ENCODE measurements at places on chromosomes 7 and 10.

DNA sequence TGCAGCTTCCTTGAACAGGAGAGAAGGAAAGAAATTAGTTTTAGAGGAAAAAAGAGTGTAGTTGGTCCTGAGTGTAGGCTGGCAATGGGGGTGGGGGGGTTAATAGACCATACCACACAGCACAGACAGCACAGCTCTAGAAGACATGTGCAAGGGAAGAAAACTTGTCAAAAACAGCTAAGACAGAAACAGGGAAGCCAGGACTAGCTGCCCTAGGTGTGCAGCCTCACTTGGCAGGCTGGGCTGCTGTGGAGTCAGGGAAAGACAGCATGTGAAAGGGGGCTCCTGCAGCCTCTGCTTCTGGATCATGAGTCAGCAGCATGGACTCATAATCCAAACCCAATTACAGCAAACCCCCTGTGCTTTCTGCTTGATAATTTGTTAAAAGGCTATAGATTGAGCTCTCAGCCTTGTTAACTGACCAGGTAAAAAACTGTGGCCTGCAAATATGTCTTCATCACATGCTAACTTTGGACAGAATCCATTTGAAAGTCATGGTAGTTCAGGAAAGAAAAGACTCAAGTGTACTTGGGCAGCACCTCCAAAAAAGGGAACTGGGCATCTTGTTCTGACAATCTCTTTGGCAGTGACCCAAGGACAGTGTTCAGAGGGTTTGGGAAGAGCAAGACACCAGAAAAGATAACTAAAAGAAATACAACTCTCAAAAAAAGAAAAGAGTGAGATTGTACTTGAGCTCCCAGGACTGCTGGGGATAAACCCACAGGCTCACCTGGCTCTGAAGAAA is 142.2 kb upstream of the VWC2 start:
- DNase-seq, result no peak

GRCh38 chr10:1403508-1404322 is 333.6 kb downstream of the ADARB2 start:
- DNase-seq, result no peak

- DNase-seq, result no peak
Observed at GRCh38 chr7:68752485-68753178, 845.6 kb upstream of the AUTS2 start.

DNA sequence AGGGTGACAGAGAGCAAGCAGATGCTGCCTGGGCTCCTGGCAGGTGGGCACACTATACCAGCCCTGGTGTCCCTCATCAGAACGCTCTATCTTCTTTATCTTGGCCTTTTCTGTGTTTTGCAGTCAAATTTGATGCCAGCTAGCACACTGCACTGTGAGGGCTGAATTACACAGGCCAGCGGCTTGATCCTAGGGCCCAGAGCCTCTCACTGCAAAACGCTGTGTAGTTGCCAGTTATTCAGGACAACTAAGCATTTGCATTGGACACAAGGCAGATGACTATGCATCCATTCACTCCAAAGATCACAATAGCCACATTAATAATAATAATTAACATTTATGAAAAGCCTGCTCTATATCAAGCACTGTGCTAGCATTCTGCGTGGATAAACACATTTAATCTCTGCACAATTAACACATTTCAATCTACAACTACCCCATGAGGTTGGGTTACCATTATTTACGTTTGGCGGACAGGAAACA is 100.3 kb downstream of the PAXIP1 start:
- DNase-seq, result no peak

- DNase-seq, result peak; percentile 32
Observed at GRCh38 chr7:23211589-23211988, 29.7 kb downstream of the NUP42 start.

- DNase-seq, result no peak
Observed at GRCh38 chr7:46619723-46620310, 698.7 kb upstream of the IGFBP3 start.

GRCh38 chr7:139647814-139648390 is 124.4 kb downstream of the CLEC2L start:
- DNase-seq, result no peak

DNA sequence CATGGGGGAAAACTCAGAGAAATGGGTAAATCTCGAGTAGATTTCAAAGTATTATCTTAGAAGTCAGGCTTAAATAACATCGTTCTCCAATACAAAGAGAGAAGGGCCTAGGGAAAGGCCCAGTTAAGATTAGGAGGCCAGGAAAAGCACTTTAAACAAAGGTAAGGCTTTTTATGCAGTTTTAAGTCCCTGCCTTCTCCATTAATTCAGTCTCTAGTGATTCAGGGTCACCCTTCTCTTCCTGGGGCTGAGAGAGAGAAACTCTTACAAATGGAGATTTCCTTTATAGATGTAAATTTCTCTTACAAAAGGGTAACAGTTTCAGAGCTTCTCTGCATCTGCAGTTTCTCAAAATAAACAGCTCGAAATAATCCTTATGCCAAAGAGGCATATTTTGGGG is 179.3 kb downstream of the HECW1 start:
- no peak for DNase-seq

DNA sequence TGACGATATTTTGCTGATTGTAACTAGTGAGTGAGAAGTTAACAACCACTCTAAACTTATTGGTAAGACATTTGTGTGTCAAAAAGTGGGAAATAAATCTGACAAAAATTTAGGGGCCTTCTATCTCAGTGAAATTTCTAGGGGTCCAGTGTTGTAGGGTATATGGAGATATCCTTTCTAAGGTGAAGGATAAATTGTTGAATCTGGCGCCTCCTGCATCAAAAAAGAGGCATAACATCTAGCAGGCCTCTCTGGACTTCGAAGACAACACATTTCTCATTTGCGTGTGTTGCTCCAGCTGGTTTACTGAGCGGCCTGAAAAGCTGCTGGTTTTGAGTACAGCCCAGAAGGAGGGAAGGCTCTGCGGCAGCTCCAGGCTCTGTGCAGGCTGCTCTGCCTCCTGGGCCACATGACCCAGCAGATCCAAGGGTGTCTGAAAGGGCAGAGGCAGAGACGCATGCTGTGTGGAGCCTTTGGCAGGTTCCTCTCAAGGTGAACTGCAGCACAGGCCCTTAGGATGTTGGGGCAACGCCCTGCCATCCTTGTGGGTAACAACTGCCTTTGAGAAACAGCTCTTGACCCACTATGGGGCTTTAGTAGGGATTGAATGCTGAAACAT is 72.4 kb downstream of the LMBR1 start:
- no peak for DNase-seq

GRCh38 chr7:144534655-144535395 is 131.3 kb upstream of the NOBOX start:
- DNase-seq, result no peak

GRCh38 chr7:24255139-24255538 is 28.9 kb upstream of the NPY start:
- no peak for DNase-seq

DNA sequence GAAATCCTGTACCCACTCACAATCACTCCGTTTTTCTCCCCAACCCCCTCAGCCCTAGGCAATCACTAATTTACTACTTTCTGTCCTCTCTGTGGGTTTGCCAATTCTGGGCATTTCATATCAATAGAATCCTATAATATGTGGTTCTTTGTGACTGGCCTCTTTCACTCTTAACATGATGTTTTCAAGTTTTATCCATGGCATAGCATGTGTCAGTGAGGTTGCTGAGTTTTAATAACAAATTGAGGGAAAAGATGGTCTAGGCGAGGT is 11.9 kb downstream of the PLAU start:
- no peak for DNase-seq

GRCh38 chr10:61301575-61301974 is 151.6 kb downstream of the TMEM26 start:
- no peak for DNase-seq

GRCh38 chr10:24215196-24215595 is 6.3 kb downstream of the KIAA1217 start:
- DNase-seq, result peak; percentile 83

DNA sequence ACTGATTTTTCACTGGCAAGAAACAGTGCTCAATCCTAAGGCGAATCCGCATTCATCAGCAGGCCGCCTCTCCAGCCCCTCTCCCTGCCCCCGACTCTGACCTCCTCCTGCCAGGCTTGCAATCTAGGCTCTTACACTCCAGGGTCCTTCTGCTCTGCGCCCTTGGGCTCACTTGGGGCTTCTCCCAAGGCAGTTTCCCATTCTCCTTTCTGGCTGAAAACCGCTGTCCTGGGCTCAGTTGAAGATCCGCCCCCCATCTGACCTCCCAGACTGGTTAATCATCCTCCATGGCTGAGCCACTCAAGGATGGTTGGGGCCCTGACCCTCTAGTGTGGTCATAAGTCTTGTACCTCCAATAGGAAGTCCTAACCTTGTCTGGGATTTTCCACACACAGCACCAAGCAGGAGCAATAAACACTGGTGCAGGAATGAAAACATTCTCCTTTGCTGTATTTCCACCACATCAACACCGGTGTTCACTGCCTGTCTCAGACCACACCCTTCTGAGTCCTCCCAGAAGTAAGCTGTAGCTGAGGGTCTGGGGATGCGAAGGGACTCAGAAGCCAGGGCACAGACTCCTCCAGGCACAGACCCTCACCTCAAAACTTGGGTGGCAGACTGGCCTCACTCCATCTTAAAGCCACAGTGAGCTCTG is 42.4 kb downstream of the TNS3 start:
- DNase-seq, result peak; percentile 85

GRCh38 chr10:131819241-131820072 is 81.4 kb upstream of the PPP2R2D start:
- no peak for DNase-seq

GRCh38 chr10:95793401-95794045 is 37.6 kb downstream of the ENTPD1 start:
- DNase-seq, result no peak

DNA sequence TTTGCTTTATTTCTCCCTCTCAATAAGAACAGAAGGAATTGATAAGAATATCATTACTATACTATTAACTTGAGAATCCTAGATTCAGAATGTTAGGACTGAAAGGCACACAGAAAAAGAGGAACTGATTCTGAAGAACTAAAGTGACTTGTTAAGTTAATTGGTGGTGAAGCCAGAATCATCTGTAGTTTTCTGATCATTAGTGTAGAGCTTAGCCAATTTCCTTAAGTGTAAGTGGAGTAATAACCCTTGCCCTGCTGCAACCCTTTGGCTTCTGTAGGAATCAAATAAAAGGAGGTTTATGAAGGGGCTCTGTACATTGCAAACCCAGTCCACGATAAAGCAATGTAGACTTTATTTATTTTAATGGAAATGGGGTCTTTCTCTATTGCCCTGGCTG is 1186.0 kb downstream of the SORCS3 start:
- DNase-seq, result no peak

DNA sequence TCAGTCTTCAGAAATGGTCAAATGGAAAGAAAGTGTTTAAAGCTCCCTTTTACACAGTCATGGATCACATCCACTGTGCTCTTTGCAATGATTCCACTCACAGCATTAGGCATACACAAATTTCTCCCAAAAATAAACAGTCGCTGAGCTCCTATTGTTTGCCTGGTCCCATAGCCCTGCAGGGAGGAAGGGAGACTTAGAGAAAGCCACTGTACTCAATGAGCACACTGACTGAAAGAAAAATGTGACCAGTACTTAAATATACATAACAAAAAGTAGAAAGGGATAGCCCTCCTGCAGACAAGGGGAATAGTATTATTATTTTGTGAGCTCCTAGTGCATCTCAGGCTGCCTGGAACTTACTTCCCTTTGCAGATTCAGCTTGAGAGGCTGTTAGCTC is 853.2 kb downstream of the GRID1 start:
- no peak for DNase-seq

DNA sequence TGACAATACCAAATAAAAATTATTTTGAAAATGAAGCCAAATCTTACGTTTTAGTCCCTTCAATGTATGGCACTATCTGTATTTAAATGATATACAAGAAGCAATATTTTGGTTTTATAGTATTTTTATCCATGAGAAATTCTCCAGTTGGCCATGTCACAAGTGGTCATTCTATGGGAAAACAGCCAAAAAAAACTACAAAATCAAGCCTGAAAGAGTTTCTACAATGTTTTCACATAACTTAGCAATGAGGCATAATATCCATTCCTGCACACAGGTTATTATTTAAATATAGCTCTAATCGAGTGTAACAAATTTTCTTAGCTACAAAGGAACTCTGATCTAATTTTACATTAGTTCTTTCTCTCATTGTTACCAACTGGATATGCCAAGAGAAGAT is 5.4 kb downstream of the RAB11FIP2 start:
- no peak for DNase-seq

GRCh38 chr7:30201921-30202320 is 67.1 kb downstream of the MTURN start:
- DNase-seq, result no peak

- DNase-seq, result no peak
Observed at GRCh38 chr7:51607447-51607846, 290.8 kb upstream of the COBL start.

GRCh38 chr7:77281780-77282478 is 82.3 kb upstream of the FGL2 start:
- DNase-seq, result no peak

DNA sequence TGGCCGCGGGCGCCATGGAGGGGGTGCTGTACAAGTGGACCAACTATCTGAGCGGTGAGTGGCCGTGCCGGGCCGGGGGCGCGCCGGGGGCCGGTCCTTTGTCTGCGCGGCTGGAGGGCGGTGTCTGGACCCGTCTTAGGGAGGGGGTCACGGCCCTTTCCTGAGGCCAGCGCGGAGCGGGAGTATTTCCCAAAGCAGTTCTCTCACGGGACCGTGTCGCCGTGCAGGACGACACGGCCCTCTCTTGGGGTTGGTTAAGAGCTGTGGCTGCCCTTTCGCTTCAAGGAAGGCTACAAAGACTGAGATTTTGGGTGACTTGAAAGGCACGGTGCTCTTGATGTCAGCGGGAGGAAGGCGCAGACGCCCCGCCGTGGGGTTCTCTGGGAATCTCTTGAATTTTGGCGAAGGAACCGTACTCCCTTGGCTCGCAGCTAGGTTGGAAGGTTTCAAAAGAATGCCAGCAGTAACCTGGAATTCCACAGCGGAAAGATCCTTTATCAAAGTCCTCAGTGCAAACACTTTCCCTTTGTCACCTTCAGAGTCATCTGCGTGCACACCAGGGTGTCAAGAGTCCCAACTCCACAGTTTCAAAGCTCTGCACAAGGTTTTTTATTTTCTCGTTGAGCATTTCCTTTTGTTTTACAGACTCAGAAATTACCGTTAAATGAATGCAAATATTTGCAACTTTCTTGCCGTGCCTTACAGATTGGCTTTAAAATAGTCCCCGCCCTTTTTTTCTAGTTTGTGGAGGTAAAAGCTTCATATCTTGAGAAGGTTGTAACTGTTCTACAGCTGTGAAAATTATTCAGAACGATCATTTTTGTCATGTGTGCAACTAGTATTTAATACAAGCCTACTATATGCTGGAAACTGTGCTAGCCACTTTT is 780 bp downstream of the PLEKHA8 start:
- DNase-seq, result peak; percentile 76

DNA sequence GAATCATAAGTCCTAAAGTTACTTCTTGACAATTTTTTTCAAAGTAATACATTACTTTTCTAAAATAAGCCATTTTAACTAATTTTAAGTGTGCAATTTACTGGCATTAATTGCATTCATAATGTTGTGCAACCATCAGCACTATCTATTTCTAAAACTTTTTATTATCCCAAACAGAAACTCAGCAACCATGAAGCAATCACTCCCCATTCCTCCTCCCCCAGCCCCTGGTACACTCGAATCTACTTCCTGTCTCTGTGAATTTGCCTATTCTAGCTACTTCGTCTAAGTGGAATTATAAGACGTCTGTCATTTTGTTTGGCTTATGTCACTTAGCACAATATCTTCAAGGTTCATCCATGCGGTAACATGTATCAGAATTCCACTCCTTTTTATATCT is 84.9 kb downstream of the MKX start:
- no peak for DNase-seq

GRCh38 chr10:71260622-71261325 is 48.4 kb downstream of the UNC5B start:
- DNase-seq, result no peak

- DNase-seq, result peak; percentile 56
Observed at GRCh38 chr7:138875794-138876193, 77.8 kb upstream of the ATP6V0A4 start.

Measured in small intestine (tissue), 16 donors.